ENCODE measurements at places on chromosomes 6 and 20. TPM values are rescaled to one million over a fixed set of nuclear protein-coding genes. Genes with fewer than 3 reads are reported as not detected.
A peak's percentile ranks its signal among the peaks of the same experiment; 100 is the strongest.

DNA sequence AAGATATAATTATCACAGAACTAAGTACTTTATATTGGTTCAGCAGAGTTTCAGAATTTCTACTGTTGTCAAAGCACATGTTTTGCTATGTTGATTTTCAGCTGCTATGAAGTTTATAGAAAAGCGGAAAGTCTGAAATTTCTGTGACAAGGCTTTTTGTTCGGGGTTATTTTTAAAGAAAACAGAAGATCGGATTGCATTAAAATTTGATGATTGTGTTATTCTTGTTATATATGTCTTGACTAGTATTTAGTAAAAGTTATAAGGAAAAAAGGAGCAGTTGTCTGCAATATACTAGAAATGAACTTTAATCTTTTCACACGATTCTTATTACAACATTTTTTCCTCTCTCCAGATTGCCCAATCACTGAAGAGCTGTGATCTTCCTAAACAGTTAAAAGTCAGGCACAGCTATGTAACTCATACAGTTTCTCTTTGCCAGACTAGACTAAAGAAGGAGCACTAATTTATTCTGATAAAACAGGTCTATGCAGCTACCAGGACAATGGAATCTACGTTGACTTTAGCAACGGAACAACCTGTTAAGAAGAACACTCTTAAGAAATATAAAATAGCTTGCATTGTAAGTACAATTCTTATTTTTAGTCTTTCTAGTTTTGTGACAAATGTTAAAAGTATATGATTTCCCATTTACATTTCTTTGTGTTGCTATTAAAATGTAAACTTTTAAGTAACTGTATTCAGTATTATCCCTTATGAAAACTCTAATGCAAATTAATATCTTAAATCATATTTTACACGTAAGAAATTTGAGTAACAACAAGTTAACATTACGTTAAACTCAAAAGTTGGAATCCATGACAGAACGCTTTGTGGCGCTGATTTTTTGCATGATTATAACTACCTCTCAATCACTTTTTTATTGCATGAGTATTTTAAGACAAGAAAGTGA is at the start of gene ENPP3:
Gene ENPP3 (plus strand): TSS at position 423 of the 913 bp plus-strand sequence. CDS start 83 bp downstream, at position 506.
- no peak for DNase-seq

GRCh38 chr6:88629838-88630494 is 333.5 kb downstream of the RNGTT start:
- DNase-seq: no peak

Gene OR2B6
- total RNA-seq: not detected

DNA sequence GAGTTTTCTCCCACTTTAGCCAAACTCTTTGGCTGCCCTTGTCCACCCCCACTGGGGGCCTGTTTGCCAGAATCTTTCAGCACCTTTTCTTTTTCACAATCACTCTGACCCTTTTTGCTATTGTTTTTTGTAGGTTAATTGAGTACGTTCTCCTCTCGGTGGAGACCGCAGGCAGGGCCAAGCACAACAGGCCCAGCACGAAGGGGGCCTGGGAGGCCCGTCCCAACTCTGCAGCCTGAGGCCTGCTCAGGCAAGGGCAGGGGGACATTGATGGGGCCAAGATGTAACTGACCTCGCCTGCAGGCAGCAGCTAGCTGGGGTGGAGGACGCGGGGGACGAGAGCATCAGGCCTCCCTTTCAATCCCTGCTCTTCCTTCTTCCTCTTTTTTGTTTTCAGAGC is 47.7 kb downstream of the SLC2A10 start:
- DNase-seq: no peak

DNA sequence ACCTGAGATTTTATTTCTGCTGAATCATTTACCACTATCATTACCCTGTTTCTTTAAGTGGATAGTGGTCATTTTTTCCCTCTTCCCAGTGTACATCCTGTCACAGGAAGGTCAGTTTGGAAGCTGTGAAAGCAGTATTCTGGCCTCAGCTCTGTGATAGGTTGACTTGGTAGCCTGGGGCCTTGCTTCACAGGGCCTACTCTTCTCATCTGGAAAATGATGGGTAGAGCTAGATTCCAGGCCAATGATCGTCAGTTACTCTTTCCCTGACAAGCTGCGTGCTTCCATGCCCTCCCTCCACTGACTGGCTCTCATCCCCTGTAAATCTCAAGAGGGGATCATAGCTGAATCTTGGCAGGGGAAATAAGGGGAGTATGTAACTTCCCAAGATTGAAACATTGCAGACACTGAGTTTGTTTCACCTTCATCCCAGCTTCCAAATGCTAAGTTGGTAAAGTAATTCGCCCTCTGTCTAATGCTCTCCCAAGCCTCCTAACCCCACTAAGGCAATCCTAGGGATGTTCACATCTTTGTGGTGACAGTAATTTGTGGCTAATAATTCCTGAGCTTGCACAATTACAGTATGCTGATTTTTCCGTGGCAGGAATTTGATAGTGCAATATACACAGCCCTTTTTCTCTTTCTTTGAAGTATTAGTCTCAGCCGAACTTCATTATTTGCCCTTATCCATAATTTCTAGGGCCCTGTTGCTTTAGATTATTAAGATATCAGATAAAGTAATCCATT is 51.2 kb downstream of the VAPB start:
- DNase-seq: no peak

DNA sequence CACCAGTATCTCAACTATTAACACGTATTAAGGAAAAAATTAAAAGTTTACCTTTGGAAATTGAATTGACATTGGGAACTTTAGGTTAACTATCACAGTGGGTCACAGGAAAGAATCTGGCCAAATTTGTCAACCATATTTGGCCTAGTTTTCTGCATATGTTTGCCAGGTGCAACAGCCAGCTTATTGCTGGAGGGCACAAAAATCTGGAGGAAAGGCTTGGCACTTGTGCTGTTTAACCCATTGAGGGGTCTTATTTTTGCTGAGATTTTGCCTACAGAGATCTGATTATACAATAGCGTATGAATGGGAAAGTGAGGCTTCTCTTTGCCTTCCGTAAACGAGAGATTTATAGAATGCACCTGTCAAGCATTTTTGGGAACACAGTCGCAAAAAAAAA is 190.4 kb downstream of the PRL start:
- DNase-seq: no peak

GRCh38 chr20:57398231-57398821 is 7.1 kb downstream of the RBM38 start:
- no peak for DNase-seq

DNA sequence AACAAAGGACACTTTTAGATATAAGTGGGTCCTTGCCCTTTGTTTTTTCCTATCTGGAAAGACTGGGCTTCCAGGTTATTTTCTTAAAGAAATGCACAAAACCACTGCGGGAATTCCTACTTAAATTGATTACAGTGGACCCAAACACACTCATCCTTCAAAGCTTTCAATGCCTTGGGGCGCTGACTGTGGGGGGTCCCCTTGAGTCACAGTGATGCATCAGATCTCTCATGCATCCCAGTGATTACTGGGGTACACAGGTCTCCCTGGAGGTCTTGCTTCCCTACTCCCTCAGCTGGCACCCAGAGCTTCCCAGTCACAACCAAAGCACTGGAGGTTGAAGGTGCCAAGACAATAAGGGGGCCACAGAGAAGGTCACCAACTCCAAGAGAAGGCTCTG is 20.7 kb downstream of the ABHD12 start:
- no peak for DNase-seq

DNA sequence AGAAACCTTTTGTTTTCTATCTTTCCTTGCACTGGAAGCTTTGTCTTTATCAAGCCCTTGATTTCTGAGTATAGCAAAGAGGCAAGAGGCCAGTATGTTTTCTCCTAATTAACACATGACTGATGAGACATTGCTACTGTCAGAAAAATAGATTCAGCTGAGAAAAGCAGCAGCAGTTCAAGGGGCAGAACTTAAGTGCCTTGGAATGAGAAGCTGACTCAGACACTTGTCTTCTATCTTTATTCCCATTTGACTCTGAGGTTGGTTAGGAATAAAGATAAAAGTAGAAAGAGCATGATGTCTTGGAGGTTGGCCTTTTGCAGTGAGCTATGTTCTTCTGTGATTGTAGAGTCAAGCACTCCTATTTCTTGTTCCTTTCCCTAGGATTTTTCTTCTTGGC is 79.1 kb upstream of the MAN1A1 start:
- DNase-seq: no peak

GRCh38 chr6:118784641-118785164 is 109.2 kb upstream of the ASF1A start:
- DNase-seq: no peak

DNA sequence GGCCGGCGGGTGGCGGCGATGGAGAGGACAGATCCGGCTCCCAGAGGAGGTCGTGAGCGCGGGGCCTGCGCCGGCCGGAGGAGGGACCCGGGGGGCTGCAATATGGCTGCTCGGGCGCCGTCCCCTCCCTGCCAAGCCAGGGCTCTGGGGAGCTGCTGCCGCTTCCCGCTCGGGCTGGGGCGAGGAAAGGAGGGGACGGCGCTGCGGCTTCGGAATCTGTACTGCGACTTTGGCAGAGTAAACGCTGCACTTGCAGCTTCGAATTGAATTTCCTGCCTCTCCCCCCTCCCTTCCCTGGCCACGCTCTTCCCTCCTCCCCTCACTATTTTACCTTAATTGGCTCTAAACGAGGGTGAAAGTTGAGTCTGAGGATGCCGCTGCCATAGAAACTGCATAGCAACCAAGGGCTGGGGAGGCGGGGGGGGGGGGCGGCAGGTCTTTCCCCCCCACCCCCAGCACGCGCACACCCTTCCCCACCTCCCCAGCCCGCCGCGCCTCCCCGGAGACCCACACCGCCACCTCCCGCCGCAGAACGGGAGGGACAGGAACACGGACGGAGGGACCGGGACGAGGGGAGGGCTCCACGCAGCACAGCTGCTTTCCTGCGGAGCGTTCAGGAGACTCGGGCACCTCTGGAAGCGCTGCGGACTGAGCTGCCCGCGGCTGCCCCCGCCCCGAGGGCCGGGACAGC is 93.9 kb downstream of the RNASET2 start:
- DNase-seq: no peak

Gene CD93
- total RNA-seq: not detected

- no peak for DNase-seq
Observed at GRCh38 chr6:21597801-21598673, 4.5 kb downstream of the SOX4 start.

DNA sequence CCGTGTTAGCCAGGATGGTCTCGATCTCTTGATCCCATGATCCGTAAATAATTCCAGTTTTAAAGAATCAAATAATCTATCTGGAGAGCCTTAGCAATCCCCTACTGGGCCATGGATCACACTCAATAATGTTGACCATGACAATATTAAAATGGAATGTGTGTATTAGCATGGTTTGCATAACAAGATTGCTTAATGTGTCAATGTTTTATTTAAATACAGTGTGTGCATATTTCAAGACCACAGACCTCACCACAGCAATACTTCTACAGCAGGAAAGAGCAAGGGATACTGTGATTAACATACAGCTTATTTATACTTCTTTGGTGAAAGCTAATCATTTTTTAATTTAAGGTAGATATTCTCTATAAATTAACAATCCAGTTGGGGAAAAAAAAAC is 470.4 kb downstream of the TFAP2B start:
- DNase-seq: no peak

- DNase-seq: no peak
Observed at GRCh38 chr6:41392246-41392645, 56.8 kb downstream of the NCR2 start.

- no peak for DNase-seq
Observed at GRCh38 chr6:136563386-136564152, 13.3 kb upstream of the MAP7 start.

Gene TPBG
- total RNA-seq: 7.9 TPM

- DNase-seq: peak; percentile 32
Observed at GRCh38 chr6:133778414-133779130, 110.3 kb upstream of the TCF21 start.

- DNase-seq: no peak
Observed at GRCh38 chr20:8487696-8488095, 355.6 kb downstream of the PLCB1 start.

DNA sequence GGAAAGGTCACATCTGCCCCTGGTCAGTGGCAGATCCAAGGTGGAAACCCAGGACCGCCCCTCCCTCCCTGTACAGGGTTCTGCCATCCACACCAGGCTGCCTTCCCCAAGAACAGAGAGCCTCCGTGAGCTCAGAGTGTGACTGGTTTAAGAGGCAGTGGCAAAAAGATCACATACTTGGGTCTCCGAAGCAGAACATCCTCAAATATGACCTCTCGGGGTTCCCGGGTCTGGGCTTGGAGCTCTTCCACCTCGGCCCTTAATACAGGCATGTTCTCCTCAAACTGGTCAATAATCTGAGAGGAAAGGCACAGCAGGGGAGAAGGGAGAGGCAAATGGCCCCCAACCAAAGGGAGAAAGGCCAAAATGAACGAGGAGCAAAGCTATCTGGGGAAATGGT is 14.8 kb downstream of the C20orf96 start:
- no peak for DNase-seq

- DNase-seq: no peak
Observed at GRCh38 chr6:118856301-118856700, 37.7 kb upstream of the ASF1A start.

GRCh38 chr6:4912559-4912958 is 91.3 kb downstream of the RPP40 start:
- DNase-seq: no peak

Gene LAMP5
- total RNA-seq: 3.3 TPM

Gene DSTN
- 627 TPM for total RNA-seq

DNA sequence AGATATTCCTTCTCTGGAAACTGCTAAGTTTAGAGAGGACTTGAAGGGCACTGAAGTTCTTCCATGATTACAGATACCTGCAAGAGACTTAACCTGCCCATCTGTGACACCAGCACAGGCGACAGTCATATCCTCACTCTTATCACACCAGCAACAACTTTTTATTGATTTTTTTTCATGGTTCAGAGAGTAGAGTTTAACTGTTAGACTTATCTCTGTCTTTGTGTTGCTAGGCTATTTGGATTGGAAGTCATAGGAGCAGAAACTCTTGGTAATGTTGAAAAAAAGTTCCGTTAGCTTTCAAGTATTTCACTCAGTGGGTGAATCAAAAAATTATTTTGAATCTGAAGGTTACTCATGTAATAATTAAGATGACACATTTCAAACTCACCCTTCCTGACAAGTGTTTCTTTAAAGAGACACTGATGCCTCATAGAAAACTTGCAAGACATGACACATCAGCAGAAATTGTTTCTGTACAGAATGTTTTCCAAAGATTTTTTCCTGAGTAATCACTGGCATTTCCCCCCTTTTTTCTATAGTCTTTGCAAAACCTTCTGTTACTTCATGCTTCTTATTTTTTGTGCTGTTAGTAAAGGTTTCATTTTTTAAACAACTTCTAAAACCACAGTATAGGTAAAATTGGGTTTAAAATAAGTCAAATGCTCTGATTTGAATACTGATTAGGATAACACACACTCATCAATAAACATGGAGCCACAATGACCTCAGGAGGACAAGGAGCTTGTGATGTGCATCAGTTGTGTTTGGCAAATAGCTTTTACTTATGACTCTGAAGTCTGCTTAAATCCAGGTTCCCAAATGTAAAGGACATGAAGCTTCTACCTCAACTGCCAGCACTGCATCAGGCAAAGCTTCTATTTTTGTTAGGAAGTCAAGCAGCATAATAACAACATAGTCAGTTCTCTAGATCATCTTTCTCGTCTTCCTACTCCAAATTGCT is 252.9 kb upstream of the MAN1A1 start:
- no peak for DNase-seq

DNA sequence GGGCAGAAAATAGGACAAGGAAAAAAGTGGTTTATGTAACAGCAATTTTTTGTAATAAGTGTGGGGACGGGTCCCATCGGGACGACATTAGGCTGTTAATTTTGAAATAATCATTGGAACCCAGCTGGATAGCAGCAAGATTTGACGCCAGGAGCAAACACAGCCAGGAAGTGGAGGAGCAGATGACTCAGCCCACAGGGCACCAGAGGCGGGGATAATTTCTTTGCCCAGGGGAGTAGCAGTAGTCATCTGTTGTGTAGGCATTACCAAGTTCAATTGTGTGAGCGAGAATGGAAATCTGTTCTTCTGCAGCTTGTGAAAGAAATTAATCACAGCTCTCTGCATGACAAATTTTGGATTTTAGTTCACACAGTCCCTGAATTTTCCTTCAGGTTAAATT is 22.6 kb upstream of the RIN2 start:
- DNase-seq: peak; percentile 85
